RPMI7951 (cell line): ENCODE measurements at places on chromosomes 3 and 15.
A peak's percentile ranks its signal among the peaks of the same experiment; 100 is the strongest.

DNA sequence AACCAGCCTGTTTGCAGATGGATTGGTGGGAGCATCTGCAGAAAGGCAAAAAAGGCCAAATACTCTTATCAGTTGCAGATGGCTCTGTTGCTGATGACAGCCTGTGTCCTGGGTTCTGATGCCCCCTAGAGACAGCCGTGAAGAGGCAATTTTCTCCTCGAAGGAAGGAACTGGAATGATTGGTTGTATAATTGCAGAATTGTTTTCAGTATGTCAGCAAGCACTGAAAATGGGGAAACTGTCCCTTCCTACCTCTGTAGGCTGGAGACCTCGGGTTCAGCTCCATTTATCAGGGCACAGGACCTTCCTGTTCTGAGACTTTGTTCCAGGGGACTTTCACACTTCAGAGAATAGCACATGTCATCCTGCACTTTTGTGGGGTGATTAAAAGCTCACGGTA is 103.0 kb downstream of the PGPEP1L start:
- peak; percentile 78 for DNase-seq

DNA sequence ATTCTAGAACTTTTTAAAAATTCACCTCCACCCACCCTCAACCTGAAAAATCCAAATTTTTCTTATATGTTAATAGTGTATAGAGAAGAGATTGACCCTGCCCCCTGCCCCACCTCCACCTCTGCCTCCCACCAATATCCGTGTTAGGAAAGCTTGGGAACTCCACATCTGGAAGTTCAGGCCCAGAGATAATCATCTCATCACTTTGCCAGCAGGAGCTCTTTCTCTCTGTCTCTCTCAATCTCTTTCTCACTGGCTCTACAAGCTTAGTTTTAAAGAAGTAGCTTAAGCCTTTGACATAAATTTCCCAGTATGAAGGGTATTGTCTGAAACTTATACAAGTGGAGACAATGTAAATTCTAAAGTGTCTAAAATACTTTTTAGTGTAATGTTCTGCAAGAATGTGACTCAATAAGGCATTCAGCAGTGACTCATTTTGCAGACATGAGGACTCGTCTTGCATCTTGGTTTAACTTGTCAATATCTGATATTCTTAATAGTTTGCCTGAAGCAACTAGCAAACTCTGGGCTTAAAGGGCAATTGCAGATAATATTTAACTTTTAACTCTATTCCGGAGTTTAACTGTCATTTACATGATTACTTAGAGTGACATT is 299.8 kb upstream of the EPHA3 start:
- no peak for DNase-seq

DNA sequence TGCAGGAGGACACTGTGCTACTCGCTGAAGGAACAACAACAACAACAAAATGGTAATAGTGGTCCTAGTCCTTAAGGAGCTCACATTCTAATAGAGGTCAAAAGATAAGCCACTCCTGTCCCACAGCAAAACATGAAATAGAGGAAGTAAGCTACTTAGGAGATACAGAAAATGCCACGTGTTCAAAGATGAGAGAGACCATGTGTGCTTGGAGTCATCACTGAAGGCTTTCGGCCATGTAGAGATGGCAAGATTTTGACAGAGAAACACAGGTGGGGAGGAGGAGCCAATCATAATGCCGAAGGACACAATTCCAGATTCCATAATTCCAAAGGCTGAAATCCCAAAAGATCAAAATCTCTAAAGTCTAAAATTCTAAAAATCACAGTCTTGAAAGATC is 24.8 kb upstream of the RIOX2 start:
- no peak for DNase-seq

DNA sequence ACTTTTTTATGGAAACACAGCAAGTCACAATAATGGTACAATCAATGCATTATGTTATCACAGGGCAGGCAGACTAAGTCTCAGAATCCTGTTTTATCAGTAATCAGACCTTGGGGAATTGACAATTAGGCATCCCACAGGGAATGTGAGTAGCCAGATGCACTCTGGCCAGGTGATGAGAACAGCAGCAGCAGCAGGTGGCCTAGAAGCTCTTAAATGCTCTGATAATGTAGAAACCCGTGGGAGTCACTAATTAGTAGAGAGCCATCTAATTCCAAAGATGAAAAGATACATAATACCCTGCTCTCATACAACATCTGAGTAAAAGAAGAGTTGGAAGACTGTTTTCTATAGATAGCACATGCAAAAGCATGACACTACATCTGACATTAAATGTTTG is 12.6 kb downstream of the CEP152 start:
- DNase-seq = no peak

DNA sequence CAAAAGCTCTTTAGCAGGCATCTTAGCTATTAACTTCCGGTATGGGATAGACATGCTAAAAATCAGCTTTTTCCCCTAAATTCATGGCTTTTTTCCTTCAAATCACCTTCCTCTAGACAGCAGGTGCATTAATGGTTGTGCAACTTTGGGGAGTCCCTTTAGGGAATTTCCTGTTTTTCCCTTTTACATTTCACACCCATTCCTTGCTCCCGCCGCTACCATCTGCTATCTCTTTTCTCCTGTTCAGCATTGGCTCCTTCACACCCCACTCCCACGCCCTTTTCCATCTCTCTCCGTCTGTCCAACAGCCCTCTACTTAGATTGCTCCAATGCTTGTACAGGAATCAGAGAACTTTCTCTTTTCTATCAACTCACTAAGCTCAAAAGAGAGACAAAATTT is 43.4 kb downstream of the FEZF2 start:
- DNase-seq = no peak

- peak; percentile 45 for DNase-seq
Measured at GRCh38 chr3:62601238-62602070, 228.1 kb upstream of the FEZF2 start.

- DNase-seq = no peak
Measured at GRCh38 chr3:48125013-48125705, 63.1 kb downstream of the CDC25A start.

DNA sequence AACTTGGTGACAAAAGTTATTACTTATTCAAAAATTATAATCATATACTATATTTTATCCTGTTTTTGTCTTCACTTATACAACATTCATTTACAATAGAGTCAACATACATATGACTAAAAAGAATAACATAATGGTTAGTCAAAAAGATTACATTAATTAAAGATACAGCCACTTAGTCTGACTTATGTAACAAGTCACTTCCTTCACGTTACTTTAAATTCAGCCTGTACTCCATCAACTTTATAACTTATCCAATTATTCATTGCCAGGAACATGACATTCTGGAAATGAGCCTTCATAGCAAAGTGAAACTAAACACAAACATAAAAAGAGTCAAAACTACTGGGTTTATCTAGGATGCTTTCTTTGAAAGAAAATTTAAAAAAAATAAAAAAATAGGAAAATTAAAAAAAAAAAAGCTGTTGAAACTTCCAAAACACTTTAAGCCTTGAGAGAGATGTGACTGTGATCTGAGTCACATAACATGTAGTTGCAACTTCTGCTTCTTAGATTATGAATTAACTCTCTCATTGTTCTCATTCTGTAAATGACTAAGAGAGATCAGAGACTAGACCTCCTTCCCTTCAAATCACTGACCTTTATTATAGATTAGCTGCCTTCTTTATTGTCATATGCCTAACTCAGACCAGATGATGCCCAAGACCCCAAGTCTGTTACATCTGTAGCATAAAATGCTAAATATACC is 107.8 kb downstream of the MYRIP start:
- DNase-seq = no peak

DNA sequence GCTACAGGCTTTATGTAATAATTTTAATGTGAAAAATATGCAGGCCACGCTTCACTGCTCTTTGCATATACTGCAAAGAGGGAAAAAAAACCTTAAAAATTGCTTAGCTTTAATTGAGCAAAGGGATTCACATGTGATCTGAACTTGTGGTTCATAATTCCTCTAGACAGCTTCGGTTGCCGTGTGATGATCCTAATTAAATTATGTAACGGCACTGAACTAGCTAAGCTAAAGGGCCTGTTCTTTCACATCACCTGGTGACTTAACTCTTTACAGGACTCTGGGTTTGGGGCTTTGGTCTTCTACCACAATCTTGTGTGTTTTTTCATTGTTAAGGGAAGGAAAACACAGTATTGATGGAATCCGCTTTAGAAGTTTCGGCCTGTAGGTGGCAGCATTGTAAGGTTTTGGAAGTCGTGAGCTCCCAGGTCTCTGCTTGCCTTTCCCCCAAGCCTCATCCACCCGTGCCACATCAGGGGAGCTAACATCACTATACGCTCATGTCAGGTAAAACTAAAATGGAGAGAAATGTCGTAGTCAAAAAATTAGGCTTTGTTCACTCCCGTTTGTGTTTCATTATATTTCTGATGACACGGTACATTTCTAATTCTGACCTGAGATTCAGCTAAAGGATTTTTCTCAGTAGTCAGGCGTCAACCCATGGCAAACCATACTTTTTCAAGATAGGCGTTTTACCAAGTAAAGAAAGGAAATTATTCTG is 205.6 kb upstream of the DPH6 start:
- peak; percentile 69 for DNase-seq

- DNase-seq = no peak
Measured at GRCh38 chr3:134318166-134318565, 56.1 kb downstream of the AMOTL2 start.

DNA sequence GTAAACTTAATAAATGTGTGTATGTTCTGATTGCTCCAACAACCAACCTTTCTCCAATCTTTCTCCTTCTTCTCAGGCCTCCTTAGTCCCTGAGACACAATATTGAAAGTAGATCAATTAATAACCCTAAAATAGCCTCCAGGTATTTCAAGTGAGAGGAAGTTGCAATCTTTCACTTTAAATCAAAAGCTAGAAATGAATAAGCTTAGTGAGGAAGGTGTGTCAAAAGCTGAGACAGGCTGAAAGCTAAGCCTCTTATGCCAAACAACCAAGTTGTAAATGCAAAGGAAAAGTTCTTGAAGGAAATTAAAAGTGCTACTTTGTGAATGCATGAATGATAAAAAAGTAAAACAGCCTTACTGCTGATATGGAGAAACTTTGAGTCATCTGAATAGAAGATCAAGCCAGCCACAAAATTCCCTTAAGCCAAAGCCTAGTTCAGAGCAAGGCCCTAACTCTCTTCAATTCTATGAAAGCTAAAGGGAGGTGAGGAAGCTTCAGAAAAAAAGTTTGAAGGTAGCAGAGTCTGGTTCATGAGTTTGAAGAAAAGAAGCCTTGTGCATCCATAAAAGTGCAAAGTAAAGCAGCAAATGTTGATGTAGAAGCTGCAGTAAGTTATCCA is 38.6 kb downstream of the CCDC80 start:
- no peak for DNase-seq

DNA sequence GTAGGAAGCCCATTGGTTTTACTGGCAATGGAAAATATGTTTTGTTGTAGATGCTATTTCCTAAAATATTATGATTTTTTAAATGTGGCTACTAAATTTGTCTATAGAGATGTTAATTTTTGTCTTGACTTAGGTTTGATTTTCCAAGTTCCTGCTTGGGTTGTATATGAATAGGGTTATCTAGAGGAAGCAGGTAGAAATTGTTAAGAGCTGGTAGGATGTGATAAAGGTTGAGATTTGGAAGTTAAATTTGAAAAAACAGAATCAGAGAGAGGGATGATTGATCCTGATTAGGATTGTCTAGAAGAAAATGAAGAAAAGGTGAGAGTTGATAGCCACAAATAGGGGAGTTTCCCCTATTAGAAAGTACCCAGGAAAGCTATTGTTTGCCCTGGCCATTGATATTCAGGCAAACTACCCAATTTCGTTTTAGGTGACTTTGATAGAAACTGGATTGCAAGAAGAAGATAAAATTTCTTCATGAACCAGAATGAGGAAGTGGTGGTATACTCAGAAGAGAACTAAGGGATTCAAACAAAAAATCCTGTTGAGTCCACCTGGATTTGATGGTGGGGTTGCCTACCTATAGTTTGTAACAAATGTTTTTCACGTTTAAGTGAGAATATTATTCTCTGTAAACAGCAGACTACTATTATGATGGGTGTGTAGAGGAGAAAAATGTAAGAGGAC is 91.2 kb upstream of the PHLDB2 start:
- DNase-seq = no peak

DNA sequence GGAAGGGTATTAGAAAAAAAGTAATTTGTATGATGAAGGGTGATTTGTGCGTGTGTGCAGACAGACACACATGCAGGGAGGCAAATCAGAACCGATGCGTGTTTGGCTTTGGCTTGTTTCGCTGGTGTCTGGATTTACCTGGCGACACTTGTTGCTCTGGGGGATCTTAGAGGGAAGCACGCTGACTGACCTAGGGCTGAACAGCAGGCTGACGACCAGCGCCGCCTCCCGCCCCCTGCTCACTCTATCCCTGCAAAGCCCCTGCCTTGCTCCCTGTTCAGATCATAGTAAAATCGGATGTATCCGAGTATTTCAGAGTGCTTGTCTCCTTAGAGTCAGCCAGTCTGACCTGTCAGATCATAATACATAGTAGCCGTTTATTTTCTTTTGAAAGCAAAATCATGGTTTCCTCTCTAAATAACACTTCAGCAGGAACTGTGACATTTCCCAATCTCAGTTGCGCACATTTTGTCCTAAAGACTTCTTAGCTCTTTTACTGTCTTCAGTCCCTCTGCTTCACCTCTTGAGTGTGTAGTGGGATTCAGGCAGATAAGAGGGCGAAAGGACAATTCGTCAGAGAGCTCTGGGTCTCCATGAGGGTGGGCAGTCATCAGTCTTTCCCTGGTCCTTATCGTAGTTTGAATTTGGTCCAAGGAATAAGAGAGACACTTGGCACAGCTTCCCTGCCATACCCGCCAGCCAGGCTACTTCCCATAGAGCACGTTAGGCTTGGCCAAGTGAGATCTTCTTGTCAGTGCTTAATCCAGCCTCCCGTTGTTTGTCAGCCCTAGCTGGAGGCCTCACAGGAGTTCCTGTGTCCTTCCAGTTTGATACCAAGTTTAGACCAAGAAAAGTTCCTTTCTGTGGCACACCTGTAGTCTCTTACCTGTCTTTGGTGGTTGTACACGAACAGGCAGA is 97.4 kb downstream of the PGPEP1L start:
- no peak for DNase-seq

- DNase-seq = no peak
Measured at GRCh38 chr3:170044795-170045244, 7.0 kb downstream of the GPR160 start.

DNA sequence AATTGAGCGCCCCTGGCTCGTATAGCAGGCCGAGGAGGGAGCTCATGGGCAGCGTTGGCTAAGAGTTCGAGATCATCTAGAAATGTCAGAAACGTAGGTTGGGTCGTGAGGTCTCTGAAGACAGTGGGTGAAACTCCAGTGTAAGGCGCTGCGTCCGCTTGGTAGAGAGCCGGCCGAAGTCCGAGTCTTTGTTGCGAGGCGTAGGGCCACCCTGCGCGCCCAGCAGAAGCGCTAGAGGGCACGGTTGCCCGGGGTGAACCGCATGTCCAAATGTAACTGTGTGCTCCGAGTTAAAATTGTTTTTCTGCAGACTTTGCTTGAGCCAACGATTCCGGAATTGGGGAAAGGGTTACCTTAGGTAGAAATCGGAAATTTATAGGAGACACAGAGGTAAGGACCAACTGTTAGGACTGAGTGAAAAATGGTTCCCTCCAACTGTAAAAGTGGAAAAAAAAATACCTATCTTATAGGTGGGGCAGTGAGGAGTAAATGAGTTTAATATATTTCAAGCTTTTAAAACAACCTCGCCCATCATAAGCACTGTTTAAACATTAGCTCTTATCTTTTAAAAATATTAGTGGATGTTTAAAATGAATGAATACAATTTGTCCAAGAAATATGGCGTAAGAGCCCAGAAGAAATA is 993 bp upstream of the SIAH2 start:
- DNase-seq = peak; percentile 70
